ENCODE measurements at places on chromosomes 5 and 9.

GRCh38 chr9:129458155-129458661 is 162.7 kb downstream of the C9orf50 start:
- DNase-seq: peak; percentile 75

GRCh38 chr9:106700676-106701075 is 162.3 kb upstream of the ZNF462 start:
- no peak for DNase-seq

GRCh38 chr5:153456993-153457392 is 33.5 kb upstream of the GRIA1 start:
- no peak for DNase-seq

DNA sequence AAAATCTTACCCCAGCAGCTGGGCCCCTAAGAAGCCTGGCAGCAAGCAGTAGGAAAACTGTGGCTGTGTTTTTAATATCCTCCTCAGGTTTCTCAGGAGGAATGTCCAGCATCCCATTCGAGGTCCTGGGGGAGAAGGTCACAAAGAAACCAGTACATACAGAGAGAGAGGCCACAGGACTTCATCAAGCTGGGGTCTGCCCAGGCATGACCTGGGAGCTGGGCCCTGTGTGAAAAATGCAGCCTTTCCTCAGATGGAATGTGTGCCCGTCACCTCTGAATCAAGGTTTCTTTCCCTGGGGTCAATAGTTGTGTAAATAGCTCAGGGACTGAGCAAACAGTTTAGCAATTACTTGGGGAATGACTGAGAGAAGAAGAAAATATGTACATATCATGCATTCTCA is 33.9 kb upstream of the RAD23B start:
- no peak for DNase-seq

- DNase-seq: no peak
Observed at GRCh38 chr9:75958226-75958625, 67.8 kb downstream of the PCSK5 start.

DNA sequence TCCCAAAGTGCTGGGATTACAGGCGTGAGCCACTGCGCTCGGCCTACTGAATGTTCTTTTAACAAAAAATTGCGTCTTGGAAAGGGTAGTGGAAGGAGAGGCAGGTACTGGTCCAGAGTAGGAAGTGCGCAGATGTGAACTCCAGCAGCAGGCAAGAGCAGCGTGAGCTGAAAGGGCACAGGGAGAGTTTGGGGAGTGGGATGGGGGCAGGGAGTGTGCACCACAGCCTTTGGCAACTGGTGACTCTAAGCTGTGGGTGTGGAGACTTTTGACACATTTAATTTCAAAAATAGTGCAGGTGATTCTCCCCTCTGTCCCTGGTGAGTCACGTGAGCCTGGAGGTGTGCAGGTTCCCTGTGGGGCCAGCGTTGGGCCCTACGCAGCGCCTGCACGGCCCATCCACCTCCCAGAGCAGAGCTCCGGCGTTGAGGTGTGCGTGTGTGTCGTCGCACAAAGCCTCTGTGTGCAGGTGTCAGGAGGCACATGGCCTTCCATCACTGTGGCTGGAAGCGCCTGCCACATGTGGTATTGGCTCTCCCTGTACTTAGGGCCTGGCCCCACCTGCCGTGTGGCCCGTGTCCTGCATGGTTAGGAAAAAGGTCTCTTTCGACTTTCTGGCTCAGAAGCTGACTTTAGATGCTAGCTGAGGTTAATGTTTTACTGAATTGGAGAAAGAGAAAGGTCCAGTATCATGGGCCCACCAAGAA is 11.5 kb downstream of the SQSTM1 start:
- no peak for DNase-seq

DNA sequence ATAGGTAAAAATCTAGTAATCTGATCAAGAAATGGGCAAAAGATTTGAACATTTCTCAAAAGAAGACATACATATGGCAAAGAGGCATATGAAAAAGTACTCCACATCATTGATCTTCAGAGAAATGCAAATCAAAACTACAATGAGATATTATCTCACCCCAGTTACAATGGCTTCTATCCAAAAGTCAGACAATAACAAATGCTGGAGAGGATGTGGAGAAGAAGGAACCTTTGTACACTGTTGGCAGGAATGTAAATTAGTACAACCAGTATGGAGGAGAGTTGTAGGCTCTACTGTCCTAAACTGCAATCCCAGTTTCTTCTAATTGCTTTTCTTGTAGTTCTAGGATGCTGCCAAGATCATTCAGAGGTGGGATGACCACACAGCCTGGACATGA is 193.5 kb upstream of the RFX3 start:
- DNase-seq: no peak

- peak; percentile 56 for DNase-seq
Observed at GRCh38 chr5:139904816-139905661, 109.4 kb downstream of the PSD2 start.

GRCh38 chr9:84781931-84782866 is 112.7 kb downstream of the NTRK2 start:
- DNase-seq: no peak

DNA sequence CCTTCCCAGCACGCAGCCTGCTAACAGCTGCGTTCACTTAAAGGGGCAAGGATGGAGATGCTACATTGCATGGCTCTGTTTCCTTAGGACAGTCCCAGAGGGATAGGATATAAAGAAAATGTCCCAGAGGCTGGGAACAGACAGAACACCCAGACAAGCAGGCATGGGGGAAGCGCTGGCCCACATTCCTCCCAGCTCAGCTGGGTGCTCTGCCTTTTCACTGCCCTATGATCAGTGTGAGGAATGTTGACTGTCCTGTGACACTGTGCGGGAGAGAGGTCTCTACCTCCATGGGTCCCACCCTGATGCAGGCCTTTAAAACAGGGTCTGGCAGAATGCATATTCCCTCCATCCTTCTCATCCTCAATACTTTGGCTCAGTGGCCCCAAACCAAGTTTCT is 459.4 kb upstream of the DMAC1 start:
- no peak for DNase-seq

- DNase-seq: no peak
Observed at GRCh38 chr5:157458835-157459234, 1.2 kb upstream of the NIPAL4 start.

DNA sequence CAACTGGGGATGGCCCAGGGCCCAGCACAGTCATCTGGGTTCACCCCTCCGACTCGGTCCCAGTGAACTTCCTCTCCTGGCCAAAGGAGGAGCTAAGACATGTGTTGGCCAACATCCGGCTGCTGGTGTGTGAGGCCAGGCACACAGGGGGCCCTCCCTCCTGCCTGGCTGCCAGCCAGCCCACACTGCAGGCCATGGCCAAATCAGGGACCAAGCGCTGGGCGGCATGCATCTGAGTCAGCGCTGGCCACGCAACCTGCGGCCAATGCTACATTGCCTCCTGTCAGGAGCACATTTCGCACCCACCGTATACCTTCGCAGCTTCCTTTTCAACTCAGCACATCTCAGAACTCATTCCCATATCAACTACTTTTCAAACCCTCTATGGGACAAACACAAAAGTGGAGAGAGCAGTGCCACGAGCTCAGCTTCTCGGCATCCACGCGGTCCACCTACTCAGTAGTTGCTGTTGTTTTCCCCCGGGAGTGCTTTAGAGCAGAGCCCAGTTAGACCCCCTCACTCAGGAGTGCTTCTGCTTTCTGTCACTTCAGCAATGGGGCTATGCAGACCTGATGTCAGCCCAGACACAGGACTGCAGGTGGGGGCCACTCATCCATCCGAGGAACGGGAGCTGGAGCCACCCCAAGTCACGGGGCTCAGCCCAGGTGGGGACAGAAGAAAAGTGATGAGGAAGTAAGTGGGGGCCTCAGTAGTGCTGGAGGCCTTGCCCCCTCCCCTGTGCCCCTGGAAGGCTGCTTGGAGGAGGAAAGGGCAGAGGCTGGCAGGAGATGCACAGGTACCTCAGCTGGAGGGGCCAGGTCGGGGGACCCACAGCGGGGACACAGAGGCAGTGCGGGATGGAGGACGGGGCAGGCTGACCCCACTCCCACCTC is 13.9 kb downstream of the NINJ1 start:
- peak; percentile 97 for DNase-seq

DNA sequence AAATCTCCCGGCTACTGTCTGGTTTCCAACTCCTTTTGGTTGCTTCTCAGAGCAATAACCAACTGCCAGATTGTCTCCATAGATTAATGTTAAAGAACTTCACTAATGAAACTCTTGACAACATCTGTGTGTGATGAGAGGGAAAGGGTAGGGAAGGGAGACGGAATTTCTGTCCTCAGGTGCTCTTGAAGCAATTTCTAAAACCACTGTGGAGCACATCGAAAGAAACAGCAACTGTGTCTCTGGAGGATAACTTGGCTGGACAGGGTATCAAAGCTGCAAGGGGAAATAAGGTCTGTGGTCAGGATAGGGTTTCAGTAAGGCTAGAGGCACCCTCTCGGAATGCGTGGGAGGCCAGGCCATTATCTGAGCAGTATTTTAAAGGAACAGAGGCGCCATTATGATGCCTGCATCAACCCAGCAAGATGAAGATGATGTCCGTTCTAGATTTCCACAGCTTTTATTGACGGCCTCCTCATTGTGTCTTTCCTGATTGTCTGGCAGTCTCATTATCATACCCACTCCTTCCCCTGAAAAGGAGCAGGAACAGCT is 76.6 kb downstream of the RORB start:
- no peak for DNase-seq

DNA sequence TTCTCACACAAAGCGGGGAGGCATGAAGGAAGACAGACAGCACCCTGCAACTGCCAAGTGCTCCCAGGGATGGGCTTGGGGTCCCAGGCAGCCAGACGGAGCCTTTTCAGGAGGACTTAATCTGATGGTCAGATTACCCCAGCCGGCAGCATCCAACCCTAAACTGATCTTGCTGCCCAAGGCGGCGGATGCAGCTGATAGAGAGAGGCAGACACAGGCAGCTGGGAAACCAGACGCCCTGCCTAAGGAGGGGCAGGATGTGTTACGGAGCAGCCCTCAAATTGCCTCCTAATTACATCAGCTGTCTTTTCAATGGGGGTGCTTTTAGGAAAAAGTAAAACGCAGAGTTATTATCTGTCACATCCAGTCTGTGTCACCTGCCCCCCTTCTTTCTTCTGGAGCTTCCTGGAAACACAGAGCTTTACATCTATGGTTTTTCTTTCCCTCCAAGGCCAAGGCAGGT is 190.9 kb upstream of the PANK3 start:
- DNase-seq: no peak

DNA sequence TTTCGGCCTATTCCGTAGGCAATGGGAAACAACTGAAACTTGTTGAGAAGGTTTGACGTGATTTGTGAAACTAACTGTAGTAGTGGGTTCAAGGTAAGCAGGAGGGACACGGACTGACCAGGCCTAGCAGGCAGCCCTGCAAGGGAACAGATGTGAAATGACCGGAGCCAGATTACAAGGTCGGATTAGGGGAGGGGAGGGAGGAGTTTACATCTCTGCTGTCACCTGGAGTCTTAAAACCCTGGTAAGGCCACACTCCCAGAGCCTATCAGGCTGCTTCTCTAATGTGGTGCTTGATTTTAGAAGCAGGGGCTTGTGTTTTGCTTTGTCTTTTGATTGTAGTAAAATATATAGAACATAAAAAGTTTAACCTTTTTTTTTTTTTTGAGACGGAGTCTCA is 3.5 kb upstream of the SPTAN1 start:
- DNase-seq: no peak

DNA sequence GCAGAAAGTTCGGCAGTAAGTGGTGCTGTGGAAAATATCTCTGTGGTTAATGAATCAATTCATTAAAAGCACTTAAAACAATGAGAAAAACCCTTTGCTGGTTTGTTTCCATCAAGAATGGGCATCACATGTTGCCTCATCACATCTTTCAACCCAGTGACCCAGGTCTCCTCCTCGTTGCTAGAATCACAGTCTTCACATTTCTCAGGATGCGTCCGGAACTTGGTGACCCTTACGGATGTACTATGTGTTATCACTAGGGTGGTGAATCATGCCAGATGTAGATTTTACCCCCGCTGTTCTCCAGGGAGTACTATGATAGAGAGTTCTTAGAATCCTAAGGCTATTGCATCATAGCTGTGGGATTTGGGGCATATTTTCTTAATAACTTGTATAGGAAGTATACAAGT is 217.9 kb upstream of the KLF4 start:
- DNase-seq: no peak

DNA sequence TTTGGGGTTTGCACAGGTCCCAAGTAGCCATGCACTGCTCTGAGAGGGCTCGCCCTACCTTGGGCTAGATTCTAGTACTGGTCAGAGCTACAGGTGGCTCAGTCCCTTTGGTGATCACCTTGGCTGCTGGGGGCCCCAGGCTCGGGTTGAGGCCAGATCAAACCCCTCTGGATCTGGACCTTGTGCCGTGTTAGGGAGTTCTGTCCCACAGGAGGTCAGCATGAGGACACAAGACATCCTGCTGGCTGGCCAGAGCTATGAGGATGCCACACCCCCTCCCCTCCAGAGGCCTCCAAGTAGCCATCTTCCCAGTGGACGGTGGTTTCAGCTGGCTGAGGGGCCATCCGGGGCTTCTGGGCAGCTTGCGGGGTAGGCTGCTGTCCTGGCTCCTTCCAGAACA is 10.6 kb downstream of the CDK20 start:
- no peak for DNase-seq

DNA sequence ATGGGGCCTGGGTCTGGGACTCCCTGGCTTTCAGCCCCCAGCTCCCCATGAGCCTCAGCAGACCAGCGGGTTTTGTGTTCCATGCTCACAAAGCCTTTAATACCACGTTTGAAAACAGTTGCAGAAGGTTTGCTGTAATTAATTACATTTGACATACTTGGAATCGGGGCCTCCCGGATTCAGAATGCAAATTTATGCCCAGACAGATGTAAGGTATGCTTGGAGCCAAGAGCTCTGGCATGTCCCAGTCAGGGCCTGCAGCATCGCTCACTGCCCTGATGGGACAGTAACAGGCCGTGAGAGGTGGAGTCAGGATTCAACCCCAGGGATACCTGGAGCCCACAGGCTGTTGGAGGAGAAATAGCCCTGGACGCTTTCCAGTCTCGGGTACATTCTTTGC is 12.2 kb downstream of the ZNF618 start:
- no peak for DNase-seq

DNA sequence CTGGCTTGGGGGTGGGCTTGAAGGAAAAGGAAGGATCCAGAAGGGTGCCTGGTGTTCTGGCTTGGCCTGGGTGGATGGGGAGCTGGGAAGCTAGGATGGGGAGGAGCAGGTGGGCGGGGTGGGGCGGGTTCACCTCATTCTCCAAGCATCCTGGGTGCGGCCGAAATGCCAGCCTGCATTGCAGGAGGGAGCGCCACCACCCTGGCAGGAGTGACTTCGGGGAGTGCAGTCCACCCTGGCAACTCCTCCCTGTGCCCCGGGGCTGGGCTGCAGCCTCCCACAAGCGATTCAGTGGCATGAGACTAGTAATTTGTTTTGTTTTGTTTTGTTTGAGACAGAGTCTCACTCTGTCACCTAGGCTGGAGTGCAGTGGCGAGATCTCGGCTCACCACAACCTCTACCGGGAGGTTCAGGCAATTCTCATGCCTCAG is 5.5 kb downstream of the TTC16 start:
- DNase-seq: no peak

- no peak for DNase-seq
Observed at GRCh38 chr5:14580398-14581034, 1.1 kb upstream of the OTULINL start.

DNA sequence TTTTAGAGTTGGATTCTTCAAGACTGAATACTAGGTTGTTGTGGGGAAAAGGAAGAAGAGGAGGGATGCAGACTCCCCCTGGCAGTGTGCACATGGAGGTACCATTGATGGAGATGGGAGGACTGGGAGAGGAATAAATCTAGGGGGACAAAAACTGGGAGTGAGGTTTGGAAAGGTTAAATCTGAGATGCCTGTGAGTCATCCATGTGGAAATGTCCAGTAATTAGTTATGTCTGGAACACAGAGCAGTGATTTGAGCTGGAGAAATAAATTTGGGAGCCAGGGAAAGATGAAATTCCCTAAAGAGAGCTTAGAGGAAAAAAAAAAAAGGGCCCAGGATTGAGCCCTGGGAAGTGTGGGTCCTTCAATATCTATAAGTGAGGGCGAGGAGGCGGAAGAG is 8.0 kb upstream of the CCIN start:
- no peak for DNase-seq
